ENCODE measurements at places on chromosomes 2 and 18.

DNA sequence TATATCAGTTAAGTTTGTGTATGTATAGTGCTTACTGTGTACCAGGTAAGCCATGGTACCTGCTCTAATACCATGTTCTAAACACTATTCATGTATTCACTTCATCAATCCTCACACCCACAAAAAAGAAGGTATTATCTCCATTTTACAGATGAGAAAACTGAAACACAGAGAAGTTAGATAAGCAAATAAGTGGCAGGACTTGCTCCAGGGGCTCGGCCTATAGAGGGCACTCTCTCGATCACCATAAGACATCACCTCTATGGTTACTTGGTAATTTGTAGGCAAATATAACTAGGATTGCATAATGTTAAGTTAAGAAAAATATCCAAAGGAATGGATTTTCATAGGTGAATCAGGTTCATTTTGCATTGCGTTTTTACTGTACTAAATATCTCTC lies 118.1 kb upstream of the FN1 start:
- DNase-seq, result no peak

- no peak for DNase-seq
These were observed 102.0 kb upstream of the PPP1CB start for GRCh38 chr2:28649481-28650265.

DNA sequence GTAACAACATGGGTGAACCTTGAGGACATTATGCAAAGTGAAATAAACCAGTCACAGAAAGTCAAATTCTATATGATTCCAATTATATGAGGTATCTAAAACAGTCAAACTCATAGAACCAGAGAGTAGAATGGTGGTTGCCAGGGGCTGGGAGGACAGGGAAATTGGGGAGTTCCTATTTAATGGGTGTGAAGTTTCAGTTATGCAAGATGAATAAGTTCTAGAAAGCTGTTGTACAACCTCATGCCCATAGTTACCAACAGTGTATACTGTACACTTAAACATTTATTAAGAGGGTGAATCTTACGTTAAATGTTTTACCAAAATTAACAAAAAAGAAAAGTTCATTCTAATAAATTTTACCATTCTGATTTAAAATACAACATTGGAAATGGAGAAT lies 92.7 kb upstream of the WDSUB1 start:
- DNase-seq, result no peak

DNA sequence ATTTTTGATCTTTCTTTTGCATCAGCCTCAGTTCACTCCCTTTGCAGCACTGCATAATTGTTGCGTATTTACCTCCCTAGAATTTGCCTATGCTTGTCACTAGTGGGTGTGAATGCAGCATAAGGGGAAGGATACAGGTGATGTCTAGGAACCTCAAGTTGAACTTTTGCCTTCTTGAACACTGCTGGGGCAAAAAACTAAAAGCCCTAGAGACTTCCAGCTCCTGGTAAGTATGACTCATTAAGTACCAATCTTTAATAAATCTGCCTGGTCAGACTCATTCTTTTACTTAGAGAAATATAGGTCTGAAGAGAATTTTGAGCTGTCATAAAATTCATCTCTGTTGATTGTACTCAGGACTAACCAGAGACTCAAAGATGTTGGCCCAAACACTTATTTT lies 547.3 kb upstream of the FANCL start:
- DNase-seq, result no peak

DNA sequence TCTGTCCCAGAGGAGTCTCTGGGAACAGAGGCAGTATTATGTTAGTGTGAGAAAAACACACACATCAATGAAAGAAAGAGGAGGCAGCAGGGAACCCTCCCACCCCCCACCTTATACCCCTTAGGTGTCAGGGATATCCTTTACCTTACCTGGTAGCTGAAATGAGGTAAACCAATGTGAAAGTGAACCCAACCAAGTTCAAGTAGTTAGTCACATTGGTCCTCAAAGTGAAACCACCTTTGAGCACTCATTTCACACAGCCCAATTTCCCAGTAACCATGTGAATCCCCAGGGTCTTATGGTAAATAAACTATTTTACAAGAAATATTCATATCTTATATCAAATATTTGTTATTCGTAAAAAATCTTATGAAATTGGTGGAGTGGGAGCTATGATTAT lies 377.8 kb downstream of the LRATD1 start:
- no peak for DNase-seq

GRCh38 chr2:180983468-180984242 lies 3.2 kb downstream of the UBE2E3 start:
- no peak for DNase-seq

GRCh38 chr18:10437837-10438236 lies 16.6 kb upstream of the APCDD1 start:
- no peak for DNase-seq

- DNase-seq, result no peak
These were observed 6.0 kb upstream of the FAM117B start for GRCh38 chr2:202628646-202629198.

GRCh38 chr2:177535958-177536504 lies 143.5 kb downstream of the AGPS start:
- DNase-seq, result no peak

- no peak for DNase-seq
These were observed 486.7 kb downstream of the EPHA4 start for GRCh38 chr2:221085341-221085900.

DNA sequence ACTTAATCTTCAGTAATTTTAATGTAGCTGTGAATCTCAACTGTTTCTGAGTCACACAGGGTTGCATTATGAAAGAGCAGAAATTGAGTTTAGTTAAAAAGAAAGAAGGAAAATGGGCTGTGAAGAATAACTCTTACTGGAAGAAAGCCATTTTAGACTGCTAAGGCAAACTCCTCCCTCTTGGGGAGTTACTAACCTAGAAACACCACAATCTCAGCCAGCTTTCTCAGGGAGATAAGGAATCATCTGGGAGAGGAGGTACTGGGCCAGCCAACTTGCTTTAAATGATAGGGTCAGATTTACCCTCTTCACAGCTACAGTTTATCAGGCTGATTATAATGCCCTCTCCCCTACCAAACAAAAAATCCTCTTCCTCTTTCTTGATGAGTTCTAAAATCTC lies 119.5 kb downstream of the CCDC148 start:
- DNase-seq, result no peak

- no peak for DNase-seq
These were observed 53.2 kb downstream of the ITGA6 start for GRCh38 chr2:172480301-172481218.

DNA sequence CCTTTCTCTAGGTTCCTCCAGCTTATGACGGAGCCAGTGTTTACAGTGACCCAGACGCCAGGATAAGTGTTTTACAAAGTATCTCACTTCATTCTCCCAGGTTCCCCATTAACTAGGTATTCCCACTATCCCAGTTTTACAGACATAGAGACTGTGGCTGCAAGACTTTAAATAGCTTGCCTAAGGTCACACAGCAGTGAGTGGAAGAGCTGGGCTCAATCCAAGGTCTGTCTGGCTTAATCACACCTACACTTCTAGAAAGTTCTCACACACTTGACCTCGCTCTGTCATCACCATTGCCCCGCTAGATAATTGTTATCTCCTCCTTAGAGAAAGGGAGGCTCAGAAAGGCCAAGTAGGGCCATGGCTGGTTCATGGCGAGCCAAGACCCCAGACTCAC lies 110.2 kb downstream of the ANTXR1 start:
- DNase-seq, result no peak

GRCh38 chr2:219596954-219597551 lies 604 bp upstream of the STK11IP start:
- no peak for DNase-seq

DNA sequence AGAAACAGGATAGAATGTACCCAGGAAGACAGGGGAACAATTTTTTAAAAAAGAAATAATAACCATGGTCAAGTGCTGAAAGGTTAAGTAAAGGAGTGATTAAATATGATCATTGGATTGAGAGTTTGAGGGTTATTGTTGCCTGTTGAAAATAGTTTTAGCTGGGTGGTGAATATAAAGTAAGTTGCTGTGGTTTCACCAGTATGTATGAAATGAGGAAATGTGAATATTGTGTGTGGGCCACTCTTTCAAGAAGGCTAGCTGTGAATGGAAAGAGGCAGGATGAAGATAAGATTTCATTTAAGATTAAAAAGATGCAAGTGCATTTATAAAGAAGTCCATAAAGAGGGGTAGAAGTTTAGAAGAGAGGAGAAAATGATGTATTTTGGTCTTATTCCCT lies 53.8 kb downstream of the GULP1 start:
- DNase-seq, result no peak

GRCh38 chr2:4673025-4673489 lies 969.7 kb downstream of the DCDC2C start:
- no peak for DNase-seq

GRCh38 chr18:3153107-3153704 lies 66.6 kb downstream of the MYOM1 start:
- no peak for DNase-seq
